T-helper 9 cell (primary cell): ENCODE measurements at places on chromosomes 13 and 19.

GRCh38 chr19:39415111-39416046 lies 2.9 kb downstream of the PLEKHG2 start:
- no peak for DNase-seq

DNA sequence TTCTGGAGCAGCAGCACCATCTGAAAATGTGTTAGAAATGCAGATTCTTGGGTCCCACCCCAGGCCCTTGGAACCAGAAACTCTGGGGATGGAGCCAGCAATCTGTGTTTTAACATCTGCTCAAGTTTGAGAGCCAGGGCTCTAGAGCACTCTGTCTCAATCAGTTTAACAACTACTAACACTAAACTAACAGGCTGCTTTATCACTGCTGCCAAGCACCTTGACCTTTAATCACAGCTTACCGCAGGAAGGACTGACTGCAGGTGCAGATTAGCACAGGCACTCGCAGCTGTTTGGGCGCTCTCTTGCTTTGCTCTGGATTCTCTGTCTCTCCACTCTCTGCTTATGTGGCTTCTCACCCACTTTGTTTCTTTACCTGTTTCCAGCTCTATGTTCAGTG lies 163.5 kb downstream of the MTUS2 start:
- DNase-seq, result no peak

DNA sequence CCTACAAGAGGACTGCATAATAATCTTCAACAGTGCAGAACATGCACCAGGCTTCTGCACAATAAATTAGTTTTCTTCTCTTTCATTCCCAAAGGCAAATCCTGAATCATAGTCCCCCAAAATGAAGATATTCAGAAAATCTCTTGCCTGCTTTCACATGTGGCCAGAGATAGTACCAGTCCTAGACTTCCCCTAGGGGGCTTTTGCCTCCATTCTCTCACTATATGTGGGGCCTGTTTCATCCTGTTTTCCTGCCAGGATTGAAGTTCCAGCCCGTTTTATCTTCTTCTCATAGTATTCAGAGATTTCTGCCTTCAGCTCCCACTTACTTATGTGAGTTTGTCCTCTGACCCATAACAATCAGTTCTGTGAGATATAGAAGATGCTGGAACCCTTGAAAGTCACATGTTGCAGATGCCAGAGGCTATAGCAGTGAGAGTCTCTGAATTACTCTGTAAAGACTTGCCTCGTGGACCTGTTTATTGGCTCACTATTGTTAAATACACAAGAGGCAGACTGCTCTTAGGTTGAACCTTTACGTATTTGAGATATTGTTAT lies 421.9 kb upstream of the PCDH9 start:
- no peak for DNase-seq

DNA sequence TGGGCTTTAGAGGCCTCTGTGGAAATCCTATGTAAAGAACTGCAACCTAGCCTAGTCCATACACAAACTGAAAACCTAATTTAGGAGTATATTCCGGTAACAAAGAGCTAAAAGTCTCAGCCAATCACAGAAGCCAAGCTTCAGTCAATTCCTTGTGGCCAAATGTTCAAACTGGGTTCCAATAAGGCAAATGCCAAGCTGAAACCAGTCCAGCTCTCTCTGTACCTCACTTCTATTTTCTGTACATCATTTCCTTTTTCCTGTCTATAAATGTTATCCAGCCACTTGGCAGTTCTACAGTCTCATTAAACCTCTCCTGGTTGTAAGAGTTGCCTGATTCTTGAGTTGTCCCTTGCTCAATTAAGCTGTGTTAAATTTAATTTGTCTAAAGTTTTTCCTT lies 31.7 kb upstream of the UBL3 start:
- no peak for DNase-seq

- DNase-seq, result no peak
Measured at GRCh38 chr19:29724102-29724641, 9.1 kb upstream of the C19orf12 start.

- no peak for DNase-seq
Measured at GRCh38 chr19:48968179-48968661, 3.1 kb downstream of the FTL start.

GRCh38 chr13:93562676-93563075 lies 336.1 kb downstream of the GPC6 start:
- DNase-seq, result no peak

GRCh38 chr13:113653264-113654174 lies 4.5 kb downstream of the ATP4B start:
- DNase-seq, result no peak

- no peak for DNase-seq
Measured at GRCh38 chr19:48455171-48455907, at the start of gene KCNJ14. Gene KCNJ14 (plus strand): TSS chr19:48455574. CDS start chr19:48461725, 6,151 bp downstream.

DNA sequence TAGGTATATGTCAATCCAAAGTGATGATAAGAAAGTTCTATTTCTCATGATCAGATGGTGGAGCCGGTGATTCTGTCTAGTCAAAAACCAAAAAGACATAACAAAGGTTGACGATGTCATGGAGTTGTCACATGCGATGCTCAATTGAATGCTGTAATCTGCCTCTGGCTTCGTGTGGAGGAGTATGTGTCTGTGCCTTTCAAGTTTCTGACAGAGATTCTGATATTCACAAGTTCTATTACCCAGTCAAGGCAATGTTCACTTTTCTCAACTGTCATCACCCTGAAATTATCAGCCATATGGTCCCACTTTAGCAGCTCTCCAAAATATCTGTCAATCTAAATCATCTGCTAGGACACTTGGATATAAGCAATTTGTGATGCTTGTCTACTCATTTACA lies 367.6 kb upstream of the PRR20A start:
- no peak for DNase-seq

- DNase-seq, result no peak
Measured at GRCh38 chr13:45356966-45357672, 16.1 kb upstream of the TPT1 start.

DNA sequence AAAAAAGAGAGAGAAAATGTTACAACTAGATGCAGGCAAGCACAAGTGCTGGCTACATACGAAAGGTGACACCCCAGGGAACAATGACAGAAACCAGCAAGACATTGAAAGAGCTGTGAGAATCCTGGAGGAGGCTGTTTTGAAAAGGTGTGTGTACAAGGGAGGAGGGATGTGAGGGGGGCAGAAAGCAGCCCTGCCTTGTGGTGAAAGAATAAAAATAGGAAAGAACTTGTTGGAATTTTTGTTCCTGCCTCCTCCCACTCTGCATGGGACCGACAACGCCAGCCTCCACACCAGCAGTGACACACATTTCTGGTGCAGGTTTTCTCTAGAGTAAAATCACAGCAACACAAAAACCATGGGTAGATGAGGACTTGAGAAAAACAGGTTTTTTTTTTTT lies 1258.6 kb downstream of the PCDH9 start:
- DNase-seq, result no peak

GRCh38 chr19:17766543-17767131 lies 15.4 kb downstream of the FCHO1 start:
- no peak for DNase-seq

- DNase-seq, result no peak
Measured at GRCh38 chr13:112131081-112131712, 64.2 kb downstream of the SOX1 start.

DNA sequence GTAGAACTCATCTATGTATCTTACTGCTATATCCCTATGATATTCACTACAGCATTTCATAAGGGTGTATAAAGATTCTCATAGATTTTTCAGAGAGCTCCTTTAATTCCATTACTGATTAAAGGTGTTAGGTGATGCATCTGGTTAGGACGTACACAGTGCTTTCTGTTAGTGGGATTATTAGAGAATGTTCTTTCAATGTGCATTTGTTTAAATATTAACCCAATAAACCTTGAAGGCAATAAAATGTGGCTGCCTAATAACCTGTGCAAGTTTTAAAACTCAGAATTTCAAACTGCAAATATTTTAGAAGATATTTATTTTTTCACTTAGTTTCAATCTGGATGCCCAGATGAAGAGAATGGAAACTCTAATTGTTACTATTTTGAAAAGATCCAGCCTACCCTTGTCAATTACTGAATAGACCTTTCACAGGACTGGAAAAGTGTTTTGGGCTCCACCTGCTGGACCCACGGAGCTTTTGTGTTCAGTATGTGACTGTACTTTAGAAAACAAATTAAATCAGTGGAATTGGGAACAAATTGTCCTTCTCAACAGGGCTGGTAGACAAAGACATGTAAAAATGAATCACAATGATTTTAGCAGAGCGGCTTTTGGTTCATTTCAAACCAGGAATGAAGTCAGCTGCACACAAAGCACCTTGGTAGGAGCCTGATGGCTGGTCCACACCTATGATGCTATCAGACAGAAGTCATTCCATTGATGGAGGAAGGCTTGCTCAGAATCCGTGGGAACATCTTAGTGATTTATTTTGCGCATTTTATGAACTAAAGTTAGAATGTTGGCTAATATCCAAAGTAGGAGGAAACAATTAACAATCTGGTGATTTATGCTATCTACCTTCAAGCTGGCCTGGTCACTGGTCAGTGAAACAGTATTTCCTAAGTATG lies 89.4 kb upstream of the RAP2A start:
- DNase-seq, result peak; percentile 8

DNA sequence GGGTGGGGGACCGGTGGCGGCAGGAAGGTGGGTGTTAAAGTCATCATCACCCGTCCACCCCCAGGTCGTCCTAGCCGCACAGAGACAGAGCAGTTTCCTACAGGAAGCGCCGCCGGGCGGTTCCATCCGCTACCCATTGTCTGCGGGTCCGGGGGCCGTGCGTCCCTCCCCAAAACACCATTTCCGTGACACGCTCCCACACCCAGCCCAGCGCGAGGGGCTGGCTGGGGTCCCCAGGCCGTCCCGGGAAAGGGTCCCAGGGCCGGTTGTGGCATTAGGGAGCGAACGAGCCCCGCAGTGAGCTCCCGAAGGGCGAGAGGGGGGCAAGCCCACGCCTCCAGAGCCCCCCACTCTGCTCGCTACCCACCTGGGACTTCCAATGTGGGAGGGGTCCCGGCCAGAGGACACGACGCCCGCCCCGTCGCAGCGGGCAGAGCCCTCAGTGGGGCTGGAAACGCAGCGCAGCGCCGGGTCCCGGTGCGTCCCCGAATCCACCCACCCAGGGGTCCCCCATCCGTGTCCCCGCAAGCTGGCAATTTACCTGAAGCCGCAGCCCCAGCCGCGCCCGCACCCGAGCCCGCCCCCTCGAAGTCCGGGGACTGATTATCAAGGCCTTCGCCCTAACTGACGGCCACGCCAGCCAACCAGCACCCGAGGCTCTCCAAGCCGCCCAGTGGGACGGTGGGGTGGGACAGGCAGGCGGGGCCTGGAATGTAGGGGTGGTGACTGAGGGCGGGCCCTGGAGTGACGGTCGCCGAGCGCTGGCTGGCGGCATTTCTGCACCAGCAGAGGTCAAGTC lies at the start of gene KANK3:
Gene KANK3, minus strand, starts transcription at position 579 of the 799 bp plus-strand sequence. CDS start 5,434 bp downstream, outside the sequence.
- peak; percentile 88 for DNase-seq

- peak; percentile 4 for DNase-seq
Measured at GRCh38 chr19:11767633-11768133, 883 bp downstream of the ZNF441 start.

DNA sequence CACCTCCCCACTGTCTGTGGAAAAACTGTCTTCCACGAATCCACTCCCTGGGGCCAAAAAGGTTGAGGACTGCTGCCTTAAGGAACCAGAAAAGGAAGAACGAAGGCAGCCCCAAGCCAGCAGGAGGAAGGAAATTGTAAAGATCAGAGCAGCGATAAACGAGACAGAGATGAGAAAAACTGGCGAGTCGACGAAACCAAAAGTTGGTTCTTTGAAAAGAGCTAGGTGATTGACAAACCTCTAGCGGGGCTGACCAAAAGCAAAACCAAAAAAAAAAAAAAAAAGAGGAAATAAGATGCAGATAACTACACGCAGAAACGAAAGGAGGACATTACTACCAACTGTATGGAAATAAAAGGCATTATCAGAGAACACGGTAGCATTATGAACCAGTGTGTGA lies 76.9 kb downstream of the GADD45B start:
- peak; percentile 23 for DNase-seq

GRCh38 chr13:42101821-42102585 lies 53.6 kb downstream of the DGKH start:
- DNase-seq, result no peak

DNA sequence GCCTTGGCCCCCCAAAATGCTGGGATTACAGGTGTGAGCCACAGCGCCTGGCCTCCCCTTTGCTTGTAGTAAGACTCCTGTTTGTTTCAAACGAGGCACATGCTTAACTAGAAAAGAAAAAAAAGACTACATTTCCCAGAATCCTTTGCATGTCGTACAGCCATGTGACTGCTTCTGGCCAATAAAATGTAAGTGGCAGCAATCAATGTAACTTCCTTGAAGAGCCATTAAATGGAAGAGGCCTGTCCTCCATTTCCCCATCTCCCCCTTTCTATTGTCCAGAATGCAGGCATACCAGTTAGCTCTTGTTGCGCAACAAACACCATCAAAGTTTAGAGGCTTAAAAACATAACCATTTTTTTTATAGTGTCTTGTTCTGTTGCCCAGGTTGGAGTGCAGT lies 10.4 kb upstream of the GPR32 start:
- DNase-seq, result no peak

- no peak for DNase-seq
Measured at GRCh38 chr19:1577929-1578618, 9.9 kb upstream of the MEX3D start.

- DNase-seq, result no peak
Measured at GRCh38 chr19:54104998-54105715, 2.5 kb downstream of the NDUFA3 start.

DNA sequence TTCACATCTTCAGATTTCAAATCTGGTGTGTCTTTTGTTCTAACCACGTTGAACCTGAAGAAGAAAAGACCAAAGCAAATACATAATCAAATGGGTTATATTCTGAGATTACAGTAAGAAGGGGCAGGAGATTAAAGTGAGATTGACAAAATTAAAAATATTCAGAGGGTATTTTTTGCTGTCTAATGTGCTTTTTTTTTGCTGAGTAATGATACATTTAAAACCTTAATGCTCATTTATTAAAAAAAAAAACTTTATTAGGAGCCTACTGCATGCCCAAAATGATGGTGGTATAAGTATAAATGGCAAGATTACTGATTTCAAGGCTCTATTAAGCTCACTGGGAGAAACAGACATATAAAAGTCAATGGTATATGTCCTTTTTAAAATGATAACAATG lies 459.4 kb downstream of the FGF9 start:
- DNase-seq, result no peak

DNA sequence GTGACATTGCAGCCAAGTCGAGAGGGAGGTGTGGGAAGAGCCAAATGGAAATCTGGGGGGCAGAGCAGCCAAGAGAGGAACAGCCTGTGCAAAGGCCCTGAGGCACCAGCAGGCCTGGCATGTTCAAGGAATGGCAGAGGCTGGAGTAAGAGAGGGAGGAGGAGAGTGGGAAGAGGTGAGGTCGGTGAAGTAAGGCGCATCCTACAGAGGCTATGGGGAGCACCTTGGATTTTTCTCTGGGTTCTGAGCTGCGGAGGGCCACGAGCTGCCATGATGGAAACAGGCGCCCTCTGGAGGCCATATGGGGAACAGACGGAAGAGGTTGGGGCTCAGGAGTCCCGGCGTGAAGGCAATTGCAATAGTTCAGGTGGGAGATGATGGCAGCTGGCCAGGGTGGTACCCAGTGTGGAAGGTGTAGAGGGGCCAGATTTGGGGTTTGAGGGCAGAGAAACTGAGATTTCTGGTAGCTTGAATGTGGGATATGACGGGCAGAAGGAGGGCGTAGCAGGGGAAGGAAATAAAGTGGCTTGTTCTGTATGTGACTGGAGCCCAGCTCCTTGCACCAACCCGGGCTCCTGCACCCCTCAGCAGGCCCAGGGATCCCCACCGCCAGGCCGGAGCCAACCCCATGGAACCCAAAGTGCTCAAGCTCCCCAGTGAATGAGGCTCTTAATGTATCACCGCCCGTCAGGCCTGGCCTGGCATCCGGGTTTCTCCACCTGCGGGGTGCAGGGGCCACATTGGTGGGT lies 20.5 kb upstream of the STRN4 start:
- peak; percentile 53 for DNase-seq
